ENCODE measurements at places on chromosomes 16 and 17.

DNA sequence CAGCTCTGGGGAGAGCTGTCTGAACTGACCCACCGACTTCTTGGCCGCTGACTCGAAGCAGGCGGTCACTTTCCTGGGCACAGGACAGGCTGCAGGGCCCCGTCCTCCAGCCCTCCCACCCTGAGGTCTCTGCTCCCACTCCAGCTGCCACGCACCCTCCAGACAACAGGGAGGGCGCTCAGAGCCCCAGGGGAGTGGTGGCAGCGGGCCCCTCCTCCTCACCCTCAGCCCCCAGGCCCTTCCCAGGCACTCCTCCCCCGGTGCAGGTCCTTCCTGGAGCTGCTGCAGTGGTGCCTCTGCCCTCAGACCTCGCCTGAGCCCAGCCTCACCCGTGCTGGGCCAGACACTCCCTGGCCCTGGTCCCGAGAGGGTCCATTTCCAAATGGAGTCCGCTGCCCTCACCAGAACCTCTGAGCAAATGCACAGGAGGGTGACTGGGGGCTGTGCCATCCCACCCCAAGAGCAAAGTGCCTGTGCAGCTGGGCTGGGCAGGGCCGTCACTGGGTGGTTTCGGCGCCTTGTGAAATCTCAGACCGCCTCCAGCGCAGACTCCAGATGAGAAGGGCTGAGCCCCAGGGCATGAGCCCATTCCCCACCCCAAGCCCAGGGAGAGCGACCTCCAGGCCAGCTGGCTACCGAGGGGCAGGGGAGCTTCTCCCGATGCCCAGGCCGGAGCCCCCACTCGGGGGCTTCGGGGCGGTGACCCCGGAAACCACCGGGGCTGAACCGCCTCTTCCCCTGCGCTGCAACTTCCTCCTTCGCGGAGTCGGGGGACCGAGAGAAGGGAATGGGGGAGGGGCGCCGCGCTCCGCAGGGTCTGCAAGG, 717 bp downstream of the CYBA start:
- DNase-seq = no peak

- DNase-seq = no peak
Measured at GRCh38 chr17:31588034-31588433, 196.6 kb downstream of the RAB11FIP4 start.

- no peak for DNase-seq
Measured at GRCh38 chr16:78694414-78694813, 595.0 kb downstream of the WWOX start.

- DNase-seq = no peak
Measured at GRCh38 chr16:27199235-27199586, 4.1 kb upstream of the KDM8 start.

- DNase-seq = no peak
Measured at GRCh38 chr16:68236137-68236825, 354 bp upstream of the ESRP2 start.

GRCh38 chr17:10585529-10585928, 36.1 kb upstream of the MYH2 start:
- no peak for DNase-seq

DNA sequence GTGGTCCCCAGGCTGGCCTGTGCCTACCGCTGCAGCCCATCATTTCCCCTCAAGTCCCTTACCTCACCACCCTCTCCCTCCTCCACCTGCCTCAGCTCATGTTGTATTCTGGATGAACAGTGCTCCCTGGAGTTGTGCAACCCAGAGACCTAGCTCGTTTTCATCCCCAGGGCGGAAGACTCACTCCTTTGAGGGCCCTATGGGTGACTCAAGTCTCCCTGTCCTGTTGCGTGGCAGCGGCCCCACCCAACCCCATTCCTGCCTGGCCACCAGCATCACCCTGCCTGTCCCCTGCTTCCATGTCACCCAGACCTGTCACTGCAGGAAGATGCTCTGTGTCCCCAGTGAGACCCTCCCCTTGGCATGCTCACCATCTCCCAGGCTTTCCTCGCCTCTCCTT, 3.3 kb downstream of the ALOX12B start:
- DNase-seq = no peak

DNA sequence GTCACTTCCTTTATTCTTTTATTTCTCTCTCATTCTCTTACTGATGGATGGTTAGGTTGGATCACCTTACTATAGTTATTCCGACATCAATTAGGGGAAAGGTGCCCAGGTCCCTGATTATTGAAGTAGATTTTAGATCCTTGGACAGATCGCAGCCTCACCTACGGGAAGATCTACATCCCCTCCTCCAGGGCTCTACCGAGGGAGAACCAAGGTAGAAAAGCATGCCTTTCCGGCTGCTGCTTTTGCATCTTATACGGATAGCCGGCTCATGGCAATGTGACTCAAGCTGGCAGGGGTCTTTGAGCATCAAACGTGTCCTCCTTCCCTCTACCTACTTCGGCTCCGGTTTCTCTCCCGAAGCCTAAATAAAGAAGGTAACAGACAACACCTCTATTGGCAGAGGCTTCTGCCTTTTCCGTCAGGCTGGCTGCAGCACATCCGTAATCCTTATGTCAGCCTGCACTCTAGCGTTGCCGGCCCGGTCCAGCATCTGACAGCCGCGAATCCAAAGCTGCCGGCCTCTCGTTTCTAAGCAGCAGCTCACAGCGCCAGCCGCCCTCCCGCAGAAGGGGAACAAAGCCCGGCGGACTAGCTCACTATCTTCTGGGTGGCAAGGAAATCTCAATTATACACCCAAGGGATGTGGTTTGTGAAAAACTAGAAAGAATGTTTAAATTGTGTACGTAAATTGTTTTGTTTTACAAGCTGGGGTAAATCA, 46.9 kb downstream of the IRX6 start:
- peak; percentile 35 for DNase-seq

- DNase-seq = peak; percentile 19
Measured at GRCh38 chr16:194516-194915, 14.3 kb downstream of the HBQ1 start.

GRCh38 chr17:33266116-33266515, 27.0 kb downstream of the ASIC2 start:
- DNase-seq = no peak

GRCh38 chr17:77889866-77890760, 68.4 kb upstream of the TNRC6C start:
- no peak for DNase-seq

GRCh38 chr17:8818047-8818446, 18.9 kb upstream of the MFSD6L start:
- no peak for DNase-seq

DNA sequence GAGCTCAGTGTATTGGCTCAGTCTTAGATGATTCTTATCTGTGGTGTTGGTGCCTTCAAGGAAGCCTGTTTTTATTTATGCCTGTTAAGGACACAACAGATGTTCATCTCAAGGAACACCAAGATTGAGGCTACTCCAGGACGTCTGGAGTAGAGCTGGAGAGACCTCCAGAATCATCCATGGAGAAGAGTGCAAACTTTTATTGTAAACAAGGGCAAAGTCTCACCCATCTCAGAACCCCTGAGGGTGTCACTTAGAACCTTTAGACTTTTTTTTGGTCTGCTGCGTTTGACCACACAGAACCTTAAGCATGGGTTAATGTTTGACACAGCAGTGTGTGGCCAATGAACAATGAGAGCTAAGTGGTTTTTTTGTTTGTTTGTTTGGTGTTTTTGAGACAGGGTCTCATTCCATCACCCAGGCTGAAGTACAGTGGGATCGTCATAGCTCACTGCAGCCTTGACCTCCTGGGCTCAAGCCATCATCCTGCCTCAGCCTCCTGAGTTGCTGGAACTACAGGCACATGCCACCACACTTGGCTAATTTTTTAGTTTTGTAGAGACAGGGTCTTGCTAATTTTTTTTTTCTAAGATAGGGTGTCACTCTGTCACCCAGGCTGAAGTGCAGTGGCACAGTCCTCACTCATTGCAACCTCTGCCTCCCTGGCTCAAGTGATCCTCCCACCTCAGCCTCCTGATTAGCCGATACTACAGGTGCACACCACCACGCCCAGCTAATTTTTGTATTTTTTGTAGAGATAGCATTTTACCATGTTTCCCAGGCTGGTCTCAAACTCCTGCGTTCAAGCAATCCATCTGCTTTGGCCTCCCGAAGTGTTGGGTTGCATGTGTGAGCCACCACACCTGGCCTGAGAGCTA, 16.3 kb downstream of the SLC47A1 start:
- DNase-seq = no peak

DNA sequence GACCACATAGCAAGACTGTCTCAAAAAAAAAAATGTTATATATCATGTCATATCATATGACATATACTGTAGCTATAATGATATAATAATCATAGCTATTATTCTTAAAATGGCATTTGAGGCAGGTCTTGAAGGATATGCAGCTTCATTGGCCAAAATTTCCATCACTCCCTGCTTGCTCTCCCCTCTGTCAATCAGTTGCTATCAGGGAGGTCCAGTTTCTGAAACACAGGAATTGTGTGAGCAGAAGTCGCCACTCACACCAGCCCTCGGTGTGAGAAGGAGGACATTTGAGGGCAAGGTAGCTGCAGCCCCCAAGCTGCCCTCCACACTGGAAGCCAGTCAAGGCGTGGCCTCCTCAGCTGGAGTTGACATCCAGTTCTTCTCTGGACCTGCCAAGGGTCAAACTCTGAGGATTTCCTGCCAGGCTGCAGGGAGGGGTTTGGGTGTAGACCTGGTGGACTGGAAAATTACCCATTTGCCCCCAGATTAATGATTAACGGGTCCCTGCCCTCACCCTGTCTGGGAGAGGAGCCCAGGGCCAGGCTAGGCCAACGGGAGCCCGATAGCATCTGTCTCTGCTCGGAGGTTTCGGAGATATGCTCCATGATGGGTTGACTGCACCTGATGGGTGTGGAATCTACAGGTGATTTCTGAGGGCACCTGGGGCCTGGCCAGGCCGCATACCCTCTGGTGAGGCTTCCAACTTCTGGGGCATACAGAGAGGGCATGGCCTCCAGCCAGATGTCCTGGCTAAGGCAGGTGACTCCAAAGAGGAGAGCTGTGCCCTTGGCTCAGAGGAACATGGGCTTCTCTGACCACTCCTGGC, 18.8 kb downstream of the WNT9B start:
- DNase-seq = no peak

- no peak for DNase-seq
Measured at GRCh38 chr17:17993366-17993765, 20.7 kb downstream of the DRC3 start.

DNA sequence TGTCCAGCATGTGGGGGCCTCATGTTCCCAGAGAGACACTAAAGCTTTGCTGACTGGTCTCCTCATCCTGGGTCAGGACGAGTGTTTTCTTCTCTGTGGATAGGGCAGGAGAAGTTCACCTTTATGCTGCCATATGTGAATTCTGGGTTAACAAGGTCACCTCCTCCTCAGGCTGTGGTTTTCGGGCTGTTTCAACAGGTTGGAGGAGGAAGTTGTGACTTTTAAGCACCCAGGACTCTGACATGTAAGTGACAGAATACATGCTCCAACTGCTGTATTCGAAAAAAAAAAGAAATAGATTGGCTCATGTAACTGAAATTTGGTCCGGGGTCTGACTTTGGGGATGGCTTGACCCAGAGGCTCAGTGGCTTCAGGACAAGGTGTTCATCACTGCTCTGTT, 54.2 kb downstream of the SNX20 start:
- DNase-seq = no peak

DNA sequence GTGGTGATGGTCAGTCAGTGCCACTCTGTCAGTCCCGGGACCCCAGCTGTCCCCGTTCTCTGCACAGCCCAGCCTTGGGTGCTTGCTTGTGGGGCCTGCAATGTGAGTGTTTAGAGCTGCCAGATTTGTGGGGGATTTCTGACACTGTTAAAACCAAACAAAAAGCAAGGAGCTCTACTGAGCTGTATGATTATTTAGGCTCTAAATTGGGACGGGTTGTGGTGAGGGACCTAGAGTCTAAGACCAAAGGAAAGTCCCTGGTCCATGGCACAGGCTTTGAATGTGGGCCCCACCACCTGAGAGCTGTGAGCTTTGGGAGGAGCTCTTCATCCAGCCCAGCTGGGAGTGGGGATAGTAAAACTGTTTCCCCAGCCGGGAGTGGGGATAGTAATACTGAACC, 63.3 kb downstream of the KSR1 start:
- no peak for DNase-seq

DNA sequence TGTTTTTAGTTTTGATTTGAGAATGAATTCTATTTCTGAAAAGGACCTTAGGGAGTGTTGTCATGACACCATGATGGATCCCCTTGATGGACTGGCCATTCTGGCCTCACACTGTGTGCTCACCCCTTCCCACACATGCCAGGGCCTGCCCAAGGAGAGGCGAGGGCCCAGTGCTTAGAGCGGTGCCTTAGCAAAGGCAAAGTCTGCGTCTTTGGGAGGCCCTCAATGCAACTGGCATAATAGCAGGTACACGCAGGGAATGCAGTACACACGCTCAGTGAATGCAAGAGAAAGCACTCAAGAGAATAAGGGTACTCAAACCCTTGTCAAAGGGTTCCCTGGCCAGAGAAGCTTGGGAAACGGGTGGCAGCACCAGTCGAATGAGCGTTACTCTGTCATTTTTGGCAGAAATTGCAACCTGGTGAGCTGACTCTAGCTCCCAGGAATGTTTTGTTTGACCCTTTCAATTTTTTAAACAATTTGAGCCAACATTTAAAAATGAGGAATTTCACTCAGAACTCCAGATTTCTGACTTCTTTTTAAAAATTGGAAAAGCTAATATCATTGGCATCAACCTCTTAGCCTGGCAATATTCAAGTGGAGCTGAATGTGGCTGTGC, 32.1 kb downstream of the NKD1 start:
- DNase-seq = no peak

DNA sequence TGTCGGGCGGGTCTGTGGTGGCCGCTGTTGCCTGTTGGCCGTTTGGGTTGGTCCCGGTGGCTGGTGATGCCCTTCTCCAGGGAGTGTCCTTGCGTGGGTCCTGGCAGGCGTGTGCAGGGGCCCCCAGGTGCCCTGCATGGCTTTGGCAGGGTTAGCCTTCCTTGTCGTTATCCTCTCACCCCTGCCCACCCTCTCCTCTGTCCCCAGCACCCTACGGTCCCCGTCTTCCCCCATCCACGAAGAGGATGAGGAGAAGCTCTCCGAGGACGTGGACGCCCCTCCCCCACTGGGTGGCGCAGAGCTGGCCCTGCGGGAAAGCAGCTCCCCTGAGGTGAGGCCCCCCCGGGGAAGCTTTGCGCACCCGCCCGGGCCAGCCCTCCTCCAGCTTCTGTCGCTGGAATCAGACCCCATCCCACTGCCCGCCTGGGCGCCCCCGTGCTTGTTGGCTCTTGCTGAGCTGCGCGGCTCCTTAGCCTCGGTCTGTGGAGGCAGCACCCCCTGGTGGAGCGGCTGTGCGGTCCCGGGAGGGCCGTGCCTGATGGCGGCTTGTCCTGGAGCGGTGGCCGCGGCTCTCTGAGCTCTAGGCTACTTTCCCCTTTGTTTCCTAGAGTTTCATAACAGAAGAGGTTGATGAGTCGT, 10.6 kb upstream of the NUDT16L1 start:
- peak; percentile 39 for DNase-seq

All from astrocyte of the spinal cord (primary cell).